ENCODE measurements at places on chromosomes 16 and 17.

DNA sequence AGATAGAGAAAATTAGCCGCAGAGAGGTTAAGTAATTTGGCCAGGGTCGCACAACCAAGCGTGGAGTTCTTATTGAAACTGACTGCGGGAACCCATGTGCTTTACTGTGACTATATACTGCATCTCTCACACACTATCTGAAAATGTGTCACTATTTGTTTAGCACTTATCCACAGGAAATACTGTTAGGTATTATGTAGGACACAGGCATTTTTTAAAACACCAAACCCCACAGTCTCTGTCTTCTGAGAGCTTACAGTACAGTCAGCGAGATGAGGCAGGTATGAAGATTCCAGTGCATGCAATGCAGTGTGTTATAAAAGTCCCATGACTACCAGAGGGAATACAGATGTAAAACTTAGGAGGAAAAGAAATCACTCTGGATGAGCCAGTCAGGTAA, 11.3 kb downstream of the RBL2 start:
- no peak for DNase-seq

- no peak for DNase-seq
Observed at GRCh38 chr16:87707097-87707496, 58.7 kb downstream of the KLHDC4 start.

- DNase-seq: no peak
Observed at GRCh38 chr16:1323296-1324239, 9.9 kb upstream of the BAIAP3 start.

GRCh38 chr16:22357635-22357971, 16.8 kb downstream of the CDR2 start:
- DNase-seq: no peak

DNA sequence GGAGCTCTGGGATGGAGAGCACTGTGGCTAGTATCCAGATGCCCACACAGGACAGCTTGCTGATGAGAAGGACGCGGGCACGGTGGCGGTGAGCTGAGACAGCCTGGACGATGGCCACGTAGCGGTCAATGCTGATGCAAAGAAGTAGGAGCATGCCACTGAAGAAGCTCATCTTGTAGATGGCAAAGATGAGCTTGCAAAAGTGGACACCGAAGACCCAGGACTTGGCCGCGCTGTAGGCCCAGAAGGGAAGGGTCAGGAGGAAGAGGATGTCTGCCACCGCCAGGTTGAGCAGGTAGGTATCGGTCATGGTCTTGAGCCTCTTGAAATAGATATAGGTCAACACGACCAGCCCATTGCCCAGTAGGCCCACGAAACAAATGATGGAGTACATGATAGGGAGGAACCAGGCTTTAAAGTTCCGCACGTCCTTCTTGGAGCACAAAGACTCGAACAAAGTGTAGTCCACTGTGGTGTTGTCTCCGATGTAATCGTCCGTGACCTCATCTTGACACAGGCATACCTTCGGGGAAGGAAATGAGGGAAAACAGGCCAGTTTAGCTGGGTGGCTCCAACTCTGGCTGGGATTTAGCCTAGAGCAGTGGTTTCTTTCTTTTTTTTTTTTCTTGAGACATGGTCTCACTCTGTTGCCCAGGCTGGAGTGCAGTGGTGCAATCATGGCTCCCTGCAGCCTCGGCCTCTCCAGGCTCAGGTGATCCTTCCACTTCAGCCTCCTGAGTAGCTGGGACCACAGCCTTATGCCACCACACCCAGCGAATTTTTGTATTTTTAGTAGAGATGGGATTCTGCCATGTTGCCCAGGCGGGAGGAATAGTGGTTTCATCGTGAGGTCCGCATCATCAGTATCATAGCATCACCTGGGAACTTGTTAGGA, 9.7 kb downstream of the CCR7 start:
- no peak for DNase-seq

GRCh38 chr16:79348521-79349306, 251.8 kb downstream of the MAF start:
- DNase-seq: no peak

GRCh38 chr17:56521414-56522141, 71.9 kb upstream of the NOG start:
- DNase-seq: no peak

DNA sequence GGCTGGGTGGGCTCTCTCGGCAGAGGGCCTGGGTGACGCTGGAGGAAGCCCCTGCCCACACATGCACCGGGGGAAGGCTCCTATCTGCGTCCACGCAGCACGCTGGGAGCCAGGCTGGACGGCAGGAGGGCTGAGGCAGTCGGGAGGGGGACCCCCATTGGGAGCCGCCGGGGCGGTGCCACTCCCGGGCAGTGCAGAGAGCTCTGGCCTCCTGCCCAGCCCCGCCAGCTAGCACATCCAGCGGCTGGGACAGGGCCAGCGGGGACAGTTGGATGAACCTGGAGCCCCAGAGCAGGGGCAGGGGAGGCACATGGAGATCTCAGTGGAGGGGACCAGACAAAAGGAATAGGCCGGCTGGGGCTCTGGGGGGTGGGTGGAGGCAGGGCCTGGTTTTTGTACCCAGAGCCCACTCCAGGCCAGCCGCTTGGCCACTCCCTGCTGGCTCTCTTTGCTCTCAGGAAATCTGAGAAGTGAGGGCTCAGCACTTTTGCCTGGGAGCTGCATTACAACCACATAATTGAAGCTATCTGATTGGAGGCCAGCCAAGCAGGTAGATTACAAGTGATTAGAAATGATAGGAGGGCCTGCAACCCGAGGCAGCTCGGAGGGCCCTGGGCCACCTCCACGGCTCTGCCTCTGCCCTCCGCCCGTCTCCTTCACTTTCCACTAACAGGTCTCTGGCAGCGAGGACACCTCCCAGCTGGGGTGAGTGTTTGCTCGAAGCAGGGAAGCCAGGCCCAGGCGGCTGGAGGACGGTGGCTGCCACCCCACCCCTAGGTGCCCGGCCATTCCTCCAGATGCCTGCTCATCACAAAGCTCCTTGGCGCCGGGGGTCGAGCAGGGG, 40.1 kb downstream of the ENGASE start:
- no peak for DNase-seq

GRCh38 chr16:70163596-70163995, 10.0 kb upstream of the CLEC18C start:
- no peak for DNase-seq

- DNase-seq: peak; percentile 53
Observed at GRCh38 chr17:1562176-1562643, 382 bp downstream of the PITPNA start.

DNA sequence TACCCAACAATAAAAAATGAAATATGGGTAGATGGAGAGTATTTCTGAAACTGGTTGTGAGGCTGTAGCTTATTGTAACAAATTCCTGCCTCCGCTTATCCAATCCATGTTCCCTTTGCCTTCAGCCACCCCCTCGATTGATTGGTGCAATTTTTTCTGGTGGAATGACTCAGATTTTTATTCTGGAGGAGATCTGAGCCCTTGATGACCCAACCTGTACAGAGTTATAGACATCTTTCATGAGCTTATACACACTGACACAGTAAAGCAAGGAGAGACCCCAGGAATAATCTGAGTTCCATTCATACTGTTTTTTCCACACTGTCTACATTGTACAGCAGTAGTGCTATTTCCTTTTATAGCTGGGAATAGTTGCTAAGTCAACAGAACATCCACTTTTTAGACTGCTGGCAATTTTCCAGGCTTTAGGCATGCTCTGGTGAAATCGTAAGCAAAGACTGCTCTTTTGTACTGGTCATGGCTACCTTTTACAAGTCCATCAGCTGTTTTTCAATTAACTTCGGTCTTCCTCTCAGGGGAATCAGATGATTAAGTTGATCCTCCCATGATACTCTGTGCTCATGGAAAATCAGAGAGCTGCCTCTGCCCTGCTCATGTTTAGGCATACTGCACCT, 30.1 kb downstream of the CCL4 start:
- DNase-seq: no peak

DNA sequence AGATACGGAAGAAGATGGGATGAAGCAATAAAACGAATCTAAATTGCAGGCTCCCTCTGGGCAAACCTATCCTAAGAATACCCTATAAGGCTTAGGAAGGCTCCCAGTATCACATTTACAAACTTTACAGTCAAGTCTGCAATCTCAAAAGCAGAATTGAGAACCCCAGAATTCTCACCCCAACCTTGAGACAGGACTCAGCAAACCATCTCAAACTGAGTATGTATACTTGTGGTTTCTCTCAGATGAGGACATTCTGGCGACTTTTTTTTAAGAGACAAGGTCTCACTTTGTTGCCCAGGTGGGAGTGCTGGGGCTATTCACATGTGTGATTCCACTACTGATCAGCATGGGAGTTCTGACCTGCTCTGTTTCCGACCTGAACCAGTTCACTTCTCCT, 19.3 kb upstream of the ITGA2B start:
- DNase-seq: no peak

DNA sequence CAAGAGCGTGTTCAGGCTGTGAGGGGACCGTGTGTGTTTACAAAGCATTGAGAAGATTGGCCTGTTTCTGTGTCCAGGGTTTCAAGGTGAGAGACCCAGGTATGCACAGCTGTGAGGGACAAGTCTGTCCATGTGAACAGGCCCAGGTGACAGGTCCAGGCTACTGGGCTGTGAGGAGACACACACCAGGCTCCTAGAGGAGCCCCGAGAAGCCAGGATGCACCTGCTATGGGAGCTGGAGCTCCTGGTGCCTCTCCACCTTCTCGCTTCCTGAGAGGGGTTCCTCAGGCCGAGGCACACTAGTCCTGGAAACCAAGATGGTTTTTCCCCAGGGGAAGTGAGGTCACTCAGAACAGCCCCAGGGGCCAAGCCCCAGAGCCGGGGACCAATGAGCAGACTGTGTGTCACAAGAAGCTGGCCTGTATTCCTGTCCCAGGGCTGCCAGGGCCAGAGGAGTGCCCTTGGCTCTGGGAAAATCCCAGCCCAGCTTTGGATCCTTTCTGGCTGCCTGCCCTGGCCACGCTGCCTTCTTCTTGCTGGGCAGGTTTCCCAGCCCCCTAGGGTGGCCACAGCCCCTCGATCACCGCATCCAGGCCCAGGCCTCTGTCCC, 153.4 kb upstream of the PLCG2 start:
- DNase-seq: no peak

DNA sequence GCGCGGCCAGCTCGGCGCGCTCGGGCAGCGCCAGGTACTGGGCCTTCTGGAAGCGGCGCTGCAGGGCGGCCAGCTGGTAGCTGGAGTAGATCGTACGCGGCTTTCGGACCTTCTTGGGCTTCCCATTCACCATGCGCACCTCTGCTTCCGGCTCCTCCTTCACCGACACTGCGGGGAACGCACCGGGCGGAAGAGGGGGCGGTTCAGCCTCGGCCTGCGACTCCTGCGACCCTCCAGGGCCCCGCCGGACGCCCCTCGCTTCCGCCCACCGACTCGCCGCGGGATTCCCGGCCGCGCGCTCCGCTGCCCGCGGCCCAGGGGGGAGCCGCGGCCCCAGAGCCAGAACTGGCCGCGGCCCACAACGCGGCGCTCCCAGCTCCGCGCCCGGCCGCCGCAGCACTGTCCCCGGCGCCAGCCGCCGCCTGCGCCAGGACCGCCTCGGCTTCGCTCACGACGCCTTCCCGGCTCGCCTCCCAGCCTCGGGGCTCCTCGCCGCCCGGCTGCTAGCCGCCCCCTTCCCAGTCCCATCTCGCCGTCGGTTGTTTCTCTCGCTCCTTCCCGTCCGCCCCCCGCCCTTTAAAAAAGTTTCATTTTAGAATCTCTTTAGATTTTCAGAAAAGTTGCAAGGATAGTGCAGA, 1.5 kb downstream of the DLX3 start:
- no peak for DNase-seq

GRCh38 chr16:57026778-57027062, 37.4 kb downstream of the NLRC5 start:
- DNase-seq: no peak

GRCh38 chr17:5841862-5842261, 228.3 kb upstream of the WSCD1 start:
- DNase-seq: no peak

DNA sequence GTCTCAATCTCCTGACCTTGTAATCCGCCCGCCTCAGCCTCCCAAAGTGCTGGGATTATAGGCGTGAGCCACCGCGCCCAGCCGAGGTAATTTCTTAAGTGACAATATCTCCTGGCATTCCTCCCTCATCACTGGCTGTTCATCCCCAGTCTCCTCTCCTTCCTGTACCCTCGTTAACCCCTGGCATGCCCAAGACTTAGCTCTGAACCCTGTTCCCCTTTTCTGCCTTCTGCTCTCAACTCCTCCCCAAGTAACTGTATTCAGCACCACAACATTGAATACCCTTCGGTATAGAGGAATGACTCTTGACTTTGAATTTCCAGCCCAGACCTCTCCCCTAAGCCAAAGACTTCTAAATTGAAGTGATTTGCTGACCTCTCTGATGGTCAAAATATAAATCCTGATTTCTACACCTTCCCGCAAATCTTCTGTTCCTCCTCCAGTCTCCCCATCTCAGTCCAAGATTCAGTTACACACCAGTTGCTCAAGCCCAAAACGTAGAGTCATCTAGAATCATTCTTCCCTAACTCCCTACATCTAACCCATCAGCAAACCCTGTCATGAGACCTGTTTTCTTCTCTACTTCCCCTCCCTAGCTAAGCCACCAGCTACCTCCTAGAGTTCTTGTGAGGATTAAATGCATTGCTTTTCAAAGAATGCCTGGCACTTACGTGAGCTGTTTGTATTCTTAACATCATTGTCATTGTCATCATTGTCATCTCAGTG, 14.8 kb downstream of the PMP22 start:
- no peak for DNase-seq

DNA sequence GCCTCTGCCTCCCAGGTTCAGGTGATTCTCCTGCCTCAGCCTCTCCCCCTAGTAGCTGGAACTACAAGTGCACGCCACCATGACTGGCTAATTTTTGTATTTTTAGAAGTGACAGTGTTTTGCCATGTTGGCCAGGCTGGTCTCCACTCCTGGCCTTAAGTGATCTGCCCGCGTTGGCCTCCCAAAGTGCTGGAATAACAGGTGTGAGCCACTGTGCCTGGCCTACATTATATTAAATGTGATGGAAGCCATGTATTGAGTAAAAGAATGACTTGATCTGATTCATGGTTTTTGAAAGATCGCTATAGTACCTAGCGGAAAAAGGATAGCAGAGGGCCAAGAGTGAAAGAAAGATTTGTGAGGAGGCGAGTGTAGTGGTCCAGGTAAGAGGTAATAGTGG, 2.7 kb upstream of the PPM1D start:
- no peak for DNase-seq

DNA sequence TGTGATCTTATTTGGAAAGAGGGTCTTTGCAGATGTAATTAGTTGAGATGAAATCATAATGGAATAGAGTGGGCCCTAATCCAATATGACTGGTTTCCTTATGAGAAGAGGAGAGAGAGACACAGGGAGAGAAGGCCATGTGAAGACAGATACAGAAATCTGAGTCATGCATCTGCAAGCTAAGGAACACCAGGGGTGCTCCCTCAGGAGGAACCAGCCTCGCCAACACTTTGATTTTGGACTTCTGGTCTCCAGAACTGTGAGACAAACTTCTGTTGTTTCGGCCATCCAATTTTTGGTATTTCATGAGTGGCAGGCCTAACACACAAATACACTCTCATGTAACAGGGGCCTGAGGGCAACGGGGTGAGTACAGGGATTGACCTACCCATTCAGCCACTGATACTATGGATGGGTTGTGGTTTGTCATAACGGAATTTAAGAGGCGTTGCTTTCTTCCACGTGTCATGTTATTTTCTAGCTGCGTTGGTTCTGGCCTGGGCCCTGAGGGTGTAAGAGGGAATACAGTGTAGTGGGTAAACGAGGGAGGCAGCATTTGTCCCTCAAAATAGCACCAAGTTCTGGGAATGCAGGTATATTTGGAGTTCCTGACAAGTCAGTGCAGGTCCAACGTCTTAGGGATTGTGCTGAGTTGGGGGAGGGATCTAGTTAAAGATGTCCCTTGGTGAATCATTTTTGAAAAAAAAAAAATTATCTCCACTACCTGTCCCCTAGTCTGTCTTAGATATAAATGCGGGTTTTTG, 17.7 kb downstream of the PLCG2 start:
- no peak for DNase-seq
